ENCODE measurements at places on chromosomes 13 and 19. TPM values are rescaled to one million over a fixed set of nuclear protein-coding genes. Genes with fewer than 3 reads are reported as not detected.

LRRC25 gene
- total RNA-seq, result 0.41 TPM

ZNF793 gene
- total RNA-seq, result 48.9 TPM

PTGER1 gene
- not detected for total RNA-seq

UHRF1 gene
- total RNA-seq, result 6.9 TPM

RCBTB2 gene
- 33.0 TPM for total RNA-seq

GZMM gene
- total RNA-seq, result 0.41 TPM

SMIM44 gene
- total RNA-seq, result not detected

ZNF555 gene
- total RNA-seq, result 23.2 TPM

TMC4 gene
- not detected for total RNA-seq

GRCh38 chr13:69975496-69975895, 132.1 kb upstream of the ATXN8OS start:
- DNase-seq, result no peak

- DNase-seq, result no peak
Observed at GRCh38 chr19:49409441-49410029, 13.7 kb downstream of the PTH2 start.

DNA sequence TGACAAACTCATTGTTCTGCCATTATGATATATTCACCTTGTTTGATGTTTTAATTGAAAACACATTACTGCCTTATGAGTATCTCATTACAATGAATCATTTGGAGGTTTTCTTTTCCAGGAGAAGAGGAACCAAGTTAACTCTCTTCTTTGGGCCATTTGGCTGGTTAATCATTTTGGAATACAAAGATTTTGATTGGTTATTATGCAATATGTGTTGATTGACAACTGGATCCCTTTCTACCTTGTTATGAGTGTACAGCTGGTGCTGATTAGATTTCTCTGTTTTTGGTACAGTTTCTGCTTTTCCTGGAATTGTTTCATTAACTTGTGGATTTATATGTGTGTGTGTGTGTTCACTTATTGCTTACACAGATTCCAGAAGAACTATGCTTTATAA, 49.2 kb upstream of the RGCC start:
- no peak for DNase-seq

DNA sequence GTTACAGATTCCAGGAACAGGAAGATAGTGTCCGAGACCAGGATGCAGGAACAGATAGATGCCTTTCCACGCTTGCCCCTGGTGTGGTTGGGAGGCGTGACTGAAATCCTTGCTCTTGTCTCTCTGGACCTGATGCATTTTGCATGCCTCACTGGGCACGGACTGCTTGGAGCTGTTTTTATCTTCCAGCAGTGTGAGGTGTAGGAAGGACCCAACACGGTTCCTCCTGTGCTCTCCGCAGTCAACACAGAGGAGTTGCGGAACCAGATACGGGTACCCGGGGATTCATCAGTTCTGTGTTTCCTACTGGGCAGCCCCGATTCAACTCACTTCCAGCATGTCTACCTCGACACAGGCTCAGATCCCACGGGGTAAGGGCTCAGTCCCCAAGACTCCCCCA, 6.5 kb downstream of the DOT1L start:
- DNase-seq, result no peak

DNA sequence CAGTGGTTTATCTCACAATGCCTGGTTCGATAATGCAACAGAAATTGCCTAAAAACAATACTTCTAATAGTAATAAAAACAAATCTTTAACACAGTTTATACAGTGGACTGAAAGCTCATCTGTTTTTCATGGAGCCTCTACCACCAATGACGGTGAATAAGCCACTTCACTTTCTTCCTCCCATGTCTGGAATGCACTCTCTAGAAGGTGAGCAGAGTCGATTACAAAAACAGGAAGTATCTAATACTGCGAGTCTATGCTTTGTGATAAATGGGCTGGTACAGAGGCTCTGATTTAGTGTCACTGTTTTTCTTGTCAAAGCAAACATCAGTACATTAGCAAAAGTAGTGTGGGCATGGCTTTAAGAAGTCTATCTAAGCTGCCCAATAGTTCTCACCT, 1348.6 kb upstream of the SLC10A2 start:
- no peak for DNase-seq

GRCh38 chr13:112113348-112113747, 46.4 kb downstream of the SOX1 start:
- DNase-seq, result no peak

DNA sequence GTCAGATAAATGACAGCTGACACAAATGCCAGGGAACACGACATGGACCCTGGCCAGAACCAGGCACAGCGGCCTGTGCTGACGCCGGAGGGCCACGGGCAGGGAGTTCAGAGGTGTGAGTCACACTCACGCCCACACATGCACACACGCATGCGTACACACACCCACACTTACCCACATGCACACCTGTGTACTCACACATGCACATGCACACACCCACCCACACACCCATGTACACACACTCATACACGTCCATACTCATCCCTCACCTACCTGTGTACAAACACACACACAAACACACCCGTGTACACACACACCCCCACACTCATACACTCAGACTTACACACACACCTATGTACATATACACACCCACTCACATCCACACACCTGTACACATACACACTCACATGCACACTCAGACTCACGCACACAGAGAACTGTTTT, 40.4 kb downstream of the MLLT1 start:
- DNase-seq, result no peak

DNA sequence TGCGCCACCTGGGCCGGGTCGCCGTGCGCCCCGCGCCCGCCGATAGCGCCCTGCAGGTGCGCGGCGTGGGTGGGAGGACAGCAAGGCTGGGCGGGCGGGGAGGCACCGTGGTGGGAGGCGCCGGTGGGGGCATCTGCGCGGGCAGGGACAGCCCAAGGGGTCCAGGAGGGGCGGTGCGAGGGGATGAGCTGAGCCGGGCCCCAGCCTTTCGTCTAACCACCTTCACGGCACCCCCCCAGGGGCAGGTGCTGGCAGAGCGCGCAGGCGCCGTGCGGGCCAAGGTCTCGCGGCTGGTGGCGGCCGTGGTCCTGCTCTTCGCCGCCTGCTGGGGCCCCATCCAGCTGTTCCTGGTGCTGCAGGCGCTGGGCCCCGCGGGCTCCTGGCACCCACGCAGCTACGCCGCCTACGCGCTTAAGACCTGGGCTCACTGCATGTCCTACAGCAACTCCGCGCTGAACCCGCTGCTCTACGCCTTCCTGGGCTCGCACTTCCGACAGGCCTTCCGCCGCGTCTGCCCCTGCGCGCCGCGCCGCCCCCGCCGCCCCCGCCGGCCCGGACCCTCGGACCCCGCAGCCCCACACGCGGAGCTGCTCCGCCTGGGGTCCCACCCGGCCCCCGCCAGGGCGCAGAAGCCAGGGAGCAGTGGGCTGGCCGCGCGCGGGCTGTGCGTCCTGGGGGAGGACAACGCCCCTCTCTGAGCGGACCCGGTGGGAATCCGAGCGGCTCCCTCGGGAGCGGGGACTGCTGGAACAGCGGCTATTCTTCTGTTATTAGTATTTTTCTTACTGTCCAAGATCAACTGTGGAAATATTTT, 3.1 kb downstream of the KISS1R start:
- DNase-seq, result no peak

GRCh38 chr19:7505288-7505681, 10.6 kb upstream of the ZNF358 start:
- DNase-seq, result no peak

GRCh38 chr13:59679254-59679653, 484.5 kb downstream of the DIAPH3 start:
- DNase-seq, result no peak

DNA sequence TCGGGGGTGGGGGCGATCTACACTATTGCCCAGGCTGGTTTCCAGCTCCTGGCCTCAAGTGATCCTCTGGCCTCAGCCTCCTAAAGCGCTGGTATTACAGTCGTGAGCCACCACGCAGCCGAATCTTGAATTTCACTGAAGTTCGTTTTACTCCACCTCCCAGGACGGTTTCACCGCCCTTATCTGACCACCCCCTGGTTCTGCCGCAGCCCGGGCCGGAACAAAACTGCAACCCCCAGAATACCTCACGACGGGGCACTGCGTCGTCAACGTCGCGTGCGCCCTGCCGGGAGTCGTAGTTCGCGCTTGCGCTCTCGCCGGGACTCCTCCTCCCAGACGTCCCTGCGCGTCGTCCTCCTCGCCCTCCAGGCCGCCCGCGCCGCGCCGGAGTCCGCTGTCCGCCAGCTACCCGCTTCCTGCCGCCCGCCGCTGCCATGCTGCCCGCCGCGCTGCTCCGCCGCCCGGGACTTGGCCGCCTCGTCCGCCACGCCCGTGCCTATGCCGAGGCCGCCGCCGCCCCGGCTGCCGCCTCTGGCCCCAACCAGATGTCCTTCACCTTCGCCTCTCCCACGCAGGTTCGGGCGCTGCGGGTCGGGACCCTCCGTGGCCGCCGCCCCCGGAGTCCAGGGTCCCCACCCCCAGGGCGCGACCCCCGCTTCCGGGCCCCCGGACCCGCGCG, at the start of gene ATP5F1D:
Gene ATP5F1D, plus strand, starts transcription at position 335 of the 679 bp plus-strand sequence. Its CDS starts 100 bp downstream, at position 435.
- DNase-seq, result peak; percentile 97

GRCh38 chr19:19406878-19407632, 1.6 kb downstream of the GATAD2A start:
- DNase-seq, result no peak

- DNase-seq, result no peak
Observed at GRCh38 chr13:55013051-55013450, 1984.4 kb downstream of the OLFM4 start.

DNA sequence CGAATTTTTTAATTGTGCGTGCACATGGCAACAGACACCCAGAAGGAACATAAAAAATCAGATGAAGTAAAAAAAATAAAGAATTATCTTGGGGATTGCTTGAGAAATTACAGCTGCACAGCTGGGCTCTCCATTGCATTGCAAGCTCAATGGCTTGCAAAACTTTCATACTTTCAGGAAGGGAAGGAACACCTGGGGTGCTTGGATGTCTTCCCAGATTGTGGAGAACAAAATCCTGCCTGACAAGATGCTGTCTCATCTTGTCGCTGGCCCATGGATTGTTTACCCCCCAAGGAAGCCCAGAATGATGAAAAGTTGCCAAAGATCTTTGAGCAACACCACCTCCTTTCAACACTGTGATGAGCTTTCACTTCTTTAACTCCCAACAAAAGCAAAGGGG, 11.0 kb upstream of the CASP14 start:
- no peak for DNase-seq

GRCh38 chr13:43804461-43805070, 17.8 kb upstream of the ENOX1 start:
- DNase-seq, result peak; percentile 30

DNA sequence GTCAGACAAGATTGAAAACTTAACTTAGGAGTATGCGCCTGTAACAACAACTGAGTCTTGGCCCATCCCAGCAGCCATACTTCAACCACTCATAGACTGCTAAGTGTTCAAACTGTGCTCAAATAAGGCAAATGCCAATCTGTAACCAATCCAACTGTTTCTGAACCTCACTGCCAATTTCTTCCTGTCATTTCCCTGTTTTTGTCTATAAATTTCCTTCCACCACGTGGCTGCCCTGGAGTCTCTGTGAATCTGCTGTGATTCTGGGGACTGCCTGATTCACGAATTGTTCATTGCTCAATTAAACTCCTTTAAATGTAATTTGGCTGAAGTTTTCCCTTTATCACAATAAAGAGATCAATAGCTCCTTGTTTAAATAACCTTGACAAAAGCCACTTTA, 50.8 kb upstream of the FREM2 start:
- no peak for DNase-seq

GRCh38 chr13:71754407-71754974, 112.5 kb downstream of the DACH1 start:
- no peak for DNase-seq

GRCh38 chr13:68272652-68273051, 1042.5 kb upstream of the PCDH9 start:
- no peak for DNase-seq

DNA sequence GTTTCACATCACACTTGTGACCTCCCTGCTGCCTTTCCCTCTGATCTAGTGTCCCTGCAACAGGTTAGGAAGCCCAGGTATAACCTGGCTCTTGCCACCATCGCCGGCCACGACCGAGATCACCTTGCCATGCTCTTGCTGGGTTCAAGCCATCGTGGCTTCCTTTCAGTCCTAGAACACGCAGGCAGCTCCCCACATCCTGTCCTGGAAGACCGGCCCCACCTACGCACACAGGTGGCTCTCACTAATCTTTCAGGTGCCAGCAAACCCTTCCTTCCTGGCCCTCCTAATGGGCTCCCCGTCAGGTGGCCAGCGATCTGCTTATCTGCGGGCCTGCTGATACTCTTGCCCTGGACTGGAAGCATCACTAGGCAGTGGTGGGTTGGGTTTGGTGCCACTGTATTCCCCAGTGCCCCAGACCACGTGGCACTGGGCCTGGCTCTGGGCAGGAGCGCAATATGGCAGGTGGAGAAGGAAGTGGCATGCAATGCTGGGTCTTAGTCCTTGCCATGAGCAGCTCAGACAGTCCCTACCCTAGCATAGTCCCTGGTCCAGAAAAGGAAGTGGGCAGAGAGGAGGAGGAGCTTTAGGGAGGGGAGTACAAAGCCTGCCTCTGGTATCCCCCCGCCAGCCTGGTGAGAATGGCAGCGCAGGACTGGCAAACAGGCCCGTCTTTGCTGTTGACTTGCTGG, 11.8 kb downstream of the PPP1R37 start:
- DNase-seq, result no peak

DNA sequence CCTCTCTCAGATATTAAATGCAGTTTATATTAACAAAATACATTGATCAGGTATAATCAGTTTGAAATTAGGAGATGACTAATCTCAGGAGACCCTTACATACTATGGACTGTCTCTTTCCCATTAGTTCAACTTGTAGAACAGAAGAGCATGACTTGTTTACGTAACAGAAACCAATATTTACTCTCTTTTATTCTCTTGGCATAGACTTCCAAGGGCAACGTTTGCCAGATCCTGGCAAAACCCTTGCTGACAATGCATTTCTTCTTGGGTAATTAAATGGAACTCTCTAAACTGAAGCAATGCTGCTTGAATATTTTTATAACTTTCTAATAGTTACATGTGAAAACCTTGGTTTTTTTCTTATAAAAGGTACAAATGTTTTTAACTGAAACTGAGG, 68.3 kb upstream of the MYO16 start:
- no peak for DNase-seq

- DNase-seq, result no peak
Observed at GRCh38 chr13:106095406-106095805, 440.1 kb downstream of the EFNB2 start.

GRCh38 chr13:51025245-51025905, 85.7 kb downstream of the C13orf42 start:
- no peak for DNase-seq

DNA sequence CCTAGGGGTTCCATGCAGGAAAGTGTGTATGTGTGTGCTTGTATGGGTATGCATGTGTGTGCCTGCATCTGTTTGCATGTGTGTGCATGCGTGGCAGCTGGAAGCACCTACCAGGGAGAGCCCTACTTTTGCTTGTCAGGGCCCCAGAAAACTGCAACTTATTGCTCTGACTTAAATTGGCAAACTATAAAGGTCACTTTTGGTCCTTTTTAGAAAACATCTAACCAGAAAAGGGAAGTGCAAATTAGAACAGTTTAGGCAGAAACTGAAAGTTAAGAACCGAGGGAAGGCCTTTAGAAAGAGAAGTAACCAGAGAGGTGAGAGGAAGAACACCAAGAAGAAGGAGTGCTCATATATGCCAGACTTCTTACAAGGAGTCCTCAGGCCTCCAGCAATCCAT, 32.5 kb downstream of the DLEU7 start:
- DNase-seq, result no peak

All from frontal cortex (tissue), 4 donors.